ENCODE measurements at places on chromosomes 6 and 20.

DNA sequence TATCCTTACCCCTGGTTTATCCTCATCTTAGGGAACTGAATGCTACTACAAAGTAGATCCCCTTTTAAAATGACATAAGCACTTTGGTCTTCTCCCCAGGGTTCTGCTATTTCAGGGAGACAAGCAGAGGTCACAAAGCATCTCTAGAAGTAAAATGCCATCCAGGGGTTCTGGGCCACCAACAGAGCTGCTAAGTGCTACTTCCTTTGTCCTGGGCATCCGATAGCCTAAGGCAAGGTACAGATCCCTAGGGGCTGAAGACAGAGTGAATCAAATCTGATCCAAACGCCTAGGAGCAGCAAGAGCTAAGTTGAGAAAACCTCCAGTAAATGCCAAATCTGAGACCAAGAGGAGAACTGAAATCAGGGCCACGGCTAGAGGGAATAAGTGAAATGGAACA is 161.2 kb downstream of the PTPRT start:
- no peak for DNase-seq

GRCh38 chr6:124986164-124986563 is 23.9 kb downstream of the RNF217 start:
- no peak for DNase-seq

DNA sequence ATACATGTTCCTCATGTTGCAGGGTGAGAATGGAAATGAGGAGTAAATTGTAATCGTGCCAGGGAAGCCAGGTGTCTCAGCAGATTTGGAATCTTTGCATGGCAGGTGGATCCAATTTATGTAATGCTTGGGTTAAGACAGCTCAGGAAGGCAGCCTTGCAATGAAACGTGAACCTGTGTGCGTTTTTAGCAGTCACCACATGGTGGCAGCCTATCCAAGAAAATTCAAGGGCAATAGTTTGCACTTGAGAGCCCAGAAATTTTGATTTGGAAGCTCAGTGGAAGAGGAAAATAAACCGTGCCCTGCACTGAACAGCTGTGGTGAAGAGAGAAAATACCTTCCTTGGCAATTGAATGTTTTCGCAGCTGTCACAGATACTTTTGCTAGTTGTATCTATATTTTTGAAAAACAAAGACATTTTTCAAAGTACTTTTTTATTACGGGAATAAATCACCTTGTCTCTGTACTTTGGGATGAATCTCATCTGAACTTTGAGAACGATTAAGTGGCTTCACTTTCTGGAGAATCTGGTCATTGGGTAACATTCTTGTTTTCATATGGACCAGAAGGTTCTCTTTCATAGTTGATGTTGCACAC is 26.5 kb downstream of the MTHFD1L start:
- DNase-seq: peak; percentile 51

GRCh38 chr6:75551367-75551952 is 50.2 kb upstream of the SENP6 start:
- DNase-seq: no peak

GRCh38 chr6:115704028-115704427 is 356.7 kb downstream of the FRK start:
- no peak for DNase-seq

GRCh38 chr20:60056407-60057122 is 98.3 kb downstream of the CDH26 start:
- DNase-seq: no peak

DNA sequence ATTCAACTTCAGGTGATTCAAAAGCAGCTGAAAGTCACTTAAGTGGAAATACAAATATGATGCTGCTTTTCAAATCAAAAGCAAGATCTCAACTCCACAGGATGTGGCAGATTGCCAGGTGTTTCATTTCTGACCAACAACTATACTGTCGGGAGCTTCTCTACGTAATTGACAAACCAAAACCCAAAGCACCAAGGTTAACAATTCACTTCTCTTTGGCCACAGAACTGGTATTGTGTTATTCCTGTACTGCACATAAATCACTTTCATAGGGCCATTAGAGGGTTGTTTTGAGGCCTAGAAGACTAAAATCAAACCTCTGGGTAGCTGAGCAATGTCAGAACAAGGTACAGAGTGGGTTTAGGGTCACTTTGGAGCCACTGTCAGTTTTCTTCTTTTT is 169.7 kb downstream of the HAO1 start:
- peak; percentile 97 for DNase-seq

- no peak for DNase-seq
Observed at GRCh38 chr6:122817766-122818165, 28.7 kb downstream of the SMPDL3A start.

DNA sequence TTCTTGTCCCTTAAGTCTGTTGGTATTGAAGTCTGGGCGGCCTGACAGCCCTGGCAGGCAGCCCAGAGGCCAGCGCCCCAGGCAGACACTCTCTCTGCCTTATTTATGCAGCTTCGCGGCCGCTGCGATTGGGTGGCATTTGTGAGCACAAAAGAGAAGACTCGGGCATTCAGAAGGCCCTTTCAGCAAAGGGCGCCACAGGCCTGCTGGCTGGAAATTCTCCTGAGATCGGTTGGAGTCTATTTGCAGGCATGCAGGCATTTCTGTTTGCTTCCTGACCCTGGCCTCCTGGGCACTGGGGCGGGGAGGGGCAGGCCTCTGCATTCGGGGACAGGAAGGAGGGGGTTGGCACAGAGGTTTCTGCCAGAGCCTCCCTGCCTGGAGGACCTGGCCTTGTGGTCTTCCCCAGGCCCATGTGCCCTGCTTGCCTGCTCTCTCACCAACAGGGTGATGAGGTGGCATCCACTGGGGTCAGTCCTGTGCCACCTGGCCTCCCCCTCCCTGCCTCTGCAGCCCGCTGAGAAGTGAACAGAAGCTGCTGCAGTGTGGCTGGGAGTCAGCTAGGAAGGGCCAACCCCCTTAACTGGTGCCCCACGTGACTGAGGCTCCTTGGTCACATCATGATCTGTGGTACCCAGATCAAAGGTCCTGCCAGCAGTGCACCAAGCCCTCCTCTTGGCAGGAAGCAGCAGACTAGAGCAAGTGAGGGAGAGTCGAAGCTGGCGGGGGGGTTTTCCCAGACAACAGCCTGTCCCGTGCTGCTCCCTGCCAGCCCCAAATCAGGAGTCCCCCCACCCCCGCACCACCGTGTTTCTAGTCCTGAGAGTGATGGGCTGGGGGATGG is 16.6 kb upstream of the CCDC167 start:
- peak; percentile 20 for DNase-seq

DNA sequence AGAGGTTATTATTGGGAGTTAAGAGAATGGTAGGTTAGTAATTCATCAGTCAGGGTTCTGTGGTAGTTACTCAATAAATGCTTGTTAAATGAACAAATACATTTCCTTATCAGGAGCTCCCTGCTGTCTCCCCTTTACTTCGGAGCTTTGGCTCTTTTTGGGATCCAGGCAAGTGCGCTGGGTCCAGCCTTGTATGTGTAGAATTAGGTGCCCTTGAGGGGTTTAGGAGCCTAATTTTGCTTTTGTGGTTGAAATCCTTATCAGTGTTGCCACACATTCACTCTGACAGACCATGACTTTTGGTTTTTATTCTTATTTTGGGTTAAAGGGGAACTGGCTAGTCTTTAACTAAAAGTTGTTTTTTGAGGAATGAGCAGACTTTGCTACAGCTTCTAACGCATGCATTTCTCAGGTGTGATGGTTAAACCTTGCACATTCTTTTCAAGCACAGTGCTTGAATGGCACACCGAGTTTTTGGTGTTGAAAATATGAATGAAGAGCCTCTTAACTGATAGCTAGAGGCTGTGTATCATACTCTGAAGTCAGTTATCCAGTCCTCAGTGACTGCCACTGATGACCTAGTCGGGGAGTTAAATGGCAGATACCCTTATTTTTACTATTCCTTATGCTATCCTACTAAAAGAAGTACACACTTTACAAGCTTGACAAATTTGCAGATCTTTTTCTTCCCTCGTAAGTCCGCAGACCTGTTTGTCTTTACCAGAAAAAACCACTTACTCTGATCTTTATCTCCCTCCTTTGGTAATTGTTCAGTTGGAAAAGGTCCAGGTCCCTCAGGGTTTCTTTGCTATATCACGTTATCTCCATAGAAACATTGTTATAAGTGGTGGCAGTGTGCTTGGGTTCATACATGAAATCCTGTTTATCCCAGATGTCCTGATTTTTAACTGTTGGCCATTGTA is 50.7 kb upstream of the PLCG1 start:
- DNase-seq: peak; percentile 38

DNA sequence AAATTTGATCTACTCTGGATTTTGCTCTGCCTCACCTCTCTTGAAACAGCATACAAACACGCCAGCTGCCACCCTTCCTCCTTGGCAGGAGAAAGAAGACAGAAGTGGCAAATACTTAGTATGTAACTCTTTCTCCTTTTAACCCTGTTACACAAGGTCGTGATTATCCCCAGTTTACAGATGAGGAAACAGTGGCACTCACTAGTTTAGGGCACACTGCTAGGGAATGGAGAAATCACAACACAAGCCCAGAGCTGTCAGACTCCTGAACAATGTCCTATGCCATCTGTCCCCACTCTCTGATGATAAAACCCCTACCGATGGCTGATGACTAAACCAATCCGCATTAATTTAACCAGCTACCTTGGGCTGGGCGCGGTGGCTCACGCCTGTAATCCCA is 79.7 kb downstream of the FGD2 start:
- no peak for DNase-seq

DNA sequence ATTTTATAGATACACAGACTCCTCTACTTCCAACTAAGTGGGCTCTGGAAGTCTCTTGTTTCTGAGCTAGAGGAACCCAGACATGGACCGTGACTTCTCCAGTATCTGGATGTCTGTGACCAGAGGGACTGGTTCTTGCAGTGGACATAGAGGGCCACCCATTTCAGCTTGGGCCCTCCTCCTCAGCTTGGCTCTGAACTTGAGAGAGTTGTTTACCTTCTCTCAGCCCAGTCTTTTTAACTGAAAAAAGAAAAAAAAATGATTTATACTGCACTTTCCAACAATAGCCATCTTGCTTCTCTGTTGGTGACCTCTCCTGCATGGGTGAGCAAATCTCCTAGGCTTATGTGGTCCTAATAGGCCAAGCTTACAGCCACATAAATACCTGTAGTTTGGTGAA is 60.3 kb upstream of the TMEM181 start:
- DNase-seq: no peak

DNA sequence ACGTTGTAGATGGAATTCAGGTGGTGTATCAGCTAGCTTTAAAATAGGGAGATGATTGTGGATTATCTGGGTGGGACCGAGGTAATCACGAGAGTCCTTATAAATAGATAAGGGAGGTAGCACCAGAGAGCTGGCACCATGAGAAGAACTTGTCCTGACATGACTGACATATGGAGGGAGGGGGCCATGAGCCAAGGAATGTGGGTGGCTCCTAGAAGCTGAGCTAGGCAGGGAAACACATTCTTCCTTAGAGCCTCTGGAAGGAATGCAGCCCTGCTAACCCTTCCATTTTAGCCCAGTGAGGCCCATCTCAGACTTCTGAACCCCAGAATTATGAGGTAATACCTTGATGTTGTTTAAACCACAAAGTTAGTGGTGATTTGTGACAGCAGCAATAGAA is 321.1 kb upstream of the SULF2 start:
- DNase-seq: no peak

DNA sequence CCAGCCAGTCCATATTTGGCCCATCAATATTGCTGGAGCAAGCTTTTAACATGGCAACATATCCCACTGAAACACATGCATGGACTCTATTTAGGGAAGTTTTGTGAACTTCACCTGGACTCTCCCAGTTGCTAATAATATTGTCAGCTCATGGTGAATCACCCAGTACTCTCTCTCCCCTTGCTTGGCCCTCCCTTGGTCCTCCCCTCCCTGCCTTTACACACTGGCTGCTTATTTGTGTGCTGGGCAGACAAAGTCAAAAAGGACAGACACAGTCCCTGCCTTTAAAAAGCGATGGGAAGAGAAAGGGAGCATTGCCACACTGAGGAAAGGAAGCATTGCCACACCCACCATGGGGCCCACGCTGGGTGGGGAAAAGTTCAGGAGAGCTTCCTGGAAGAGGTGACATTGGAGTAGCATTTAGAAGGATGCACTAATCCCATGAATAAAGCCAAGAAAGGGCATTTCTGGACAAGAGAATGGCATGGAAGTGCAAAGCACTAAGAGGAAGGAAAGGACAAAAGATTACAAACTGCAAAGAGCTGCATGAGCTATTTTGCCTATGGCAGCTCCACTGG is 143.4 kb upstream of the EXOC2 start:
- DNase-seq: no peak

GRCh38 chr6:14123386-14124111 is 6.0 kb downstream of the CD83 start:
- DNase-seq: no peak

DNA sequence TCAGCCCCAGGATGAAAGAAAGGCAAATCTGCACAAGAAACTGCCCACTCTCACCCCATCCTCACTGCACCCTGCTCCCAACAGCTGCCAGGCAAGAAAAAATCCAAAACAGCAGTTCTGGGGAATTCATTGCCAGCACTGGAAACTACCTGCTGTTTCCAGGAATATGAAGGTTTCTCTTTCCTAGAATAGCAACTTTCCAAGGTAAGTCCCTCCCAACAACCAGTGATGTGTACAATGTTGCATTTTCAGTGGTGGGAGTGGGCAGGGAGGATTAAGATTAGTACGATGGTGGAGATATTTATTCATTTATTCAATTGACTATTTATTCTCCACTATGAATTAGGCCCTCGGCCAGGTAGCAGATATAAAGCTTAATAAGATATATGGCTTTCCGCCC is 10.2 kb upstream of the HLA-DOB start:
- no peak for DNase-seq

DNA sequence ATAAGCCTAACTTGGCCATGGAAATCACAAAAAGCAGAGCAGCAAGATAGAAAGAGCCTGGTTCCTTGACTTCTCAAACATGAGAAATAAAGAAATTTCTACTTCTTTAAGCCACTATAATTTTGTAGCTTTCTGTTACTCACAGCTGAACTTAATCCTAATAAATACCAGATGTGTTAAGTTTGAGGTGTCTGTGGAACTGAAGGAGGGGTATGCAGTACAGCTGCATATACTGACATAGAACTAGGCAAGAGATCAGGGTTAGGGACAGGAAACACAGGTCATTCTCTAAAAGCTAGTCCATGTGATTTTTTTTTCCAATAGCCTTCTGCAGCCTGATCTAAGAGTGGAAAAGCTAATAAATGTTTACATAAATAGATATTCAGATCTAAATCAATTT is 123.9 kb downstream of the COL12A1 start:
- no peak for DNase-seq

DNA sequence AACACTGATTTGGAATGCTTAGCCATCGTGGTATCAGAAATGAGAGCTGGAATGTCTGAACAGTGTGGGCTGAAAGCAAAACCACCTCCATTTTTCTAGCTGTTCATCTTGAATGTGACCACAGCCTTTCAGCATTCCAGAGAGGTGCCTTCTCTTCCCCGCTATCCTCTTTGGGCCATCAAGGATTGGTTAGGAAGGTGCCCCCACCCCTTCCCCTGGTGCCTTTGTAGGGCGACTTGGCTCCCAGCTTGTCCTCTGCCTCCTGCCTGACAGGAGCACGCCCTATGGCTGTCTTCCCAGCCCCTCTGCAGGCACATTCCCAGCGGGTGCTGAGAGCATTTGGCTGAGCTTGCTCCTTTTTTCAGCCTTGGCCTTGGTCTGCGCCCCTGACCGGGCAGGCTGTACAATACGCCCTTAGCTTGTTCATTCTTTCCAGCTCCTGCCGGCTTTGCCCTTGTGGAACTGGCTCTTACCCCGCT is 97.5 kb downstream of the ARMC2 start:
- DNase-seq: no peak
